ENCODE measurements at places on chromosomes 1 and 21.

DNA sequence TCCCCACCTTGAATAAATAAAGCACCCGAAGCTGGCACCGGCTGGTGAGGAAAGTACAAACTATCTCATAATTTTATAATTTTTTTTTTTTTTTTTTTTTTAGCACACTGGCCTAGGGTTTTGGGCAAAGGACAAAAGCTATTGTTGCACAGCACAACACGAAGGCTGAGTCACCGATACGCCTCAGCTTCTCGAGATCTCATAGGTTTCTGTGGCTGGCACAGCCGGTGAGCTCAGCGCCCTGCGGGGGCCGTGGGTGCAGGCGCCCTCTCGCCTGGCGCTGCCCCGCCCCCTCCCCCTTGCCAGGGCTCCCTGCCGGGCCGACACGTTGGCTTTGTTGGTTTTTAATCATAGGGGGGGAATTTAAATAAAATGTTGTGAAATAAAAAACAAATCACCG is 17.2 kb downstream of the CASZ1 start:
- DNase-seq, result no peak

DNA sequence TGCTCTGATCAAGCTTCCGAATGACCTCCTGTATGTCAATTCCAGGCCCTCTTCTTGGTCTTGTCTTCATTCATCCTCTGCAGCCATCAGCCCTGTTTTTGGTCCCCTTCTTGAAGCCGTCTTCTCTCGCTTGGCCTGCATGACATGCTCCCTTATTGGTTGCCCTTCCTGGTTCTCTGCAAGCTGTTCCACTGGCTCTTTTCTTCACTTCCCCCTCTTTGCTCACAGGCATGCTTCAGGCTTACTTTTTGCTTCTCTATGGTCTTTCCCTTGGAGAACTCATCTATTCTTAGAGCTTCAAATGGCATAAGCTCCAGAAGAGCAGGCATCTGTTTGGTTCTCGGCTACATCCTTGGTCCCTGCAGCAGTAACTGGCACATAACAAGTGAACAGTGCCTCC is 38.8 kb downstream of the PDPN start:
- DNase-seq, result no peak

DNA sequence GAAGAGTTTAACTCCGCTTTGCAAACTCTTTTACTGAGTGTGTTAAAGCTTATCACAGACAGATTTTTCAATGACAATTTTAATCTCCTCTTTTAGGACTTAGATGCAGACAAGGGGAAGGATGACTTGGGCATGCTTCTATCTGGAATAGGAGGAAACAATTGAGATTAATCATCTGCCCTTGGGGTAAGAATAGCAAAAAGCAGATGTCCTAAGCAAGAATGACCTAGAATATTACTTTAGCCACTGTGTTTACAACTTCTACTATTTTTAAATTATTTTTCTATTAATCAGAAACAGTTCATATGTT is 569.0 kb upstream of the ADGRL2 start:
- no peak for DNase-seq

- DNase-seq, result no peak
Measured at GRCh38 chr21:25772686-25773085, 37.9 kb downstream of the GABPA start.

DNA sequence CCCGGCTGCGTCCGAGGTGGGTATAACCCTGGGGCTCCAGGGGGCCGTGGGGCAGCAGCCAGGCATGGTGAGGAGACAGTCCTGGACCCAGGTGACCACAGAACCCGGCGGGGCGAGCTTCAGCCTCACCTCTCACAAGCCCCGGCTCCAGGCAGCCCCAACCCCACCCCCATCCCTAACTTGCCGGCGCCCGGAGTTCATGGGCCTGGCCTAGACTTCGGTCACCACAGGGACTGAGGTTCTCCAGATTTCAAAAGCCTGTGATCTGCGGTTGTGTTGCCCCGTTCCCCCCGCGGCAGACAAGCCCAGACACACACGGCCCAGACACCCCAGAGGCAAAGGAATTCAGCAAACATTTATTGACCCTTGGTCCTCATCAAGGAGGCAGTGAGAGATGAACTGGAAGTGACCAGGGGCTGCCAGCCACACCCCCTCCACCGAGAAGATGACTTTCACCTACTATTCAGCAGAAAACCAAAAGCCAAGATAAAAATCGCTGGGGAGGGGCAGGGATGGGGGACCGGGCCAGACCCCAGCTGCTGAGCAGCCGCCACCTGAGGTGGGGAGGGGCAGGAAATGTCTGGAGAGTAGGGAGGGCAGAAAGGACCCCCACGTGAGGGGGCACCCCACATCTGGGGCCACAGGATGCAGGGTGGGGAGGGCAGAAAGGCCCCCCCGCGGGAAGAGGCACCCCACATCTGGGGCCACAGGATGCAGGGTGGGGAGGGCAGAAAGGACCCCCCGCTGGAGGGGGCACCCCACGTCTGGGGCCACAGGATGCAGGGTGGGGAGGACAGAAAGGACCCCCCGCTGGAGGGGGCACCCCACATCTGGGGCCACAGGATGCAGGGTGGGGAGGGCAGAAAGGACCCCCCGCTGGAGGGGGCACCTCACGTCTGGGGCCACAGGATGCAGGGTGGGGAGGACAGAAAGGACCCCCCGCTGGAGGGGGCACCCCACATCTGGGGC is 3.9 kb downstream of the HES4 start:
- DNase-seq, result peak; percentile 53

DNA sequence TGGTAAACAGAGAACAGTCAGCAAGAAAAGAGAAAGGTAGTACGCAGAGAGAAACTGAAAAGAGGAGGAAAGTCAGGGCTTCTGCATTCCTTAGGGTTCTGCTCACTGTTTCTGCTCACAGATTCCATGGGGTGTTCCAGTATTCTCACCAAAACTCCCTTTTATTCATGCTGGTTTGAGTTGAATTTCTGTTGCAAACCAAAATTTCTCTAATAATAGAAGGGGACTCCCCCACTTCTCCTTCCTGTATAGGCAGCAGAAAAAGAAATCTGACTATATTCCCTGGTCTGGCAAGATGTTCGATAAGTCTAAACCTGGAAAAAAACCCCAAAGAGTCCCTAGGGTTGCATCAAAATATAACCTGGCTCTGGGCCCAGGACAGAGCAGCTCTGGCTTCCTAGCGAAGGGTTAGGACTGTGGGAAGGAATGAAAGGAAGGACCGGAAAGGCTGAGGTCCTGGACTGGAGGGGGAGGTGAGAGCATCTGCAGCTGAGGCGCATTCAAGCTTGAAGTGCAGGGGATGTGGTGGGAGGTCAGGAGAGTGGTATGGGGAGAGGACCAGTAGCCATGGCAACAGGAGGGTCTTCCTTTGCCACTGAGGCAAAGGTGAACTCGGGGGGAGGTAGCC is 18.8 kb upstream of the RGS16 start:
- DNase-seq, result no peak

DNA sequence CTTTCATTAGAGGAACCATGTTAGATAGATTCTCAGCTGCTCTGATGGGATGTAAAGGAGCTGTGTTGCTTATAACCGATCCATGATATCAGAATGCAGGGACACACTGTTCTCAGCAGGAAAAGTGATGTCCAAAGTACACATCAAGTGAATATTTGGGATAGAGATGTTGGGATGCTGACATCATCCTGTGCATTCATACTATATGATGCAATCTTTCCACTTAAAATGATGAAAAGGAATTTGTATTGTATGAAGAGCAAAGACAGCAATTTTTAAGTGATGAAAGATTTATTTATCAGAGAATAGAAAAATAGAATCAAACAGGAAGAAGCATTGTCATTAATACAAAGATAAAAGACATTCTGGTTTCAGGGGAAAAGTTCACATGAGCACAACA is 110.1 kb downstream of the ERG start:
- DNase-seq, result no peak

- DNase-seq, result no peak
Measured at GRCh38 chr1:7454895-7455784, 316.0 kb upstream of the VAMP3 start.

- DNase-seq, result no peak
Measured at GRCh38 chr1:157949074-157949354, 44.4 kb upstream of the KIRREL1 start.

DNA sequence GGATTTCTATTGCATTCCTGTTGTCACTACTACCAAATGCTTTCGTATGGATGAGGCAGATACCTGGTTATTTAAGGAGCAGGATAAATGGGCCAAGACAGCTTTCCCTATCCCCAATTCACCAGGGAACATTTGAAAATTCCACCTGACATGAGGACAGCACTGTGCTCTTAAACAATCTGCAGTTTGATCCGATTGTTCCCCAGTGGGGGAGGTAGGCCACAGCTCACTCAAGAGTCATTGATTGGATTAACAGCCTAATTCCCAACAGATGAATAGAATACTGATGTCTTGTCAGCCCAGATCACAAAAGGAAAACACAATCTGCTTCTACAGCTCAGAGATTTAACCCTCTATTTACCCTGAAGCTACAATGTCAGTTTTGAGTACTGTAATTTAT is 123.9 kb downstream of the LHX4 start:
- peak; percentile 72 for DNase-seq

DNA sequence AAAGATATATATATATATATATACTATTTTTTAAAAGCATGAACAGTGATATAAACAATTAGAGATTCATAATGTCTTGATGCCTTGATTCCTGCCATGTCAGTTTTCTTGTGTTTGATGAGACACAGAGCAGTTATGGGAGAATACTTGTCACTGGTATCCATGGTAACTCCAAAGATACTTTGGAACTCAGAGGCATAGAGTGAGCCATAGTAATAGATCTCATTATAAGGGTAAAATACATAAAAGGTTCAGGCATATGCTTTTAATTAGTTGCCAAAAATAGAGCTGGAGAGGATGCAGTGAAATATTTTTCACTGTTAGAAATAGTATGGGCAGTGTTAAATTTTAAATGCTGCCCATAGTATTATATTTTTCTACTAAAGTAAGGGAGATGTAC is 134.1 kb downstream of the SYT14 start:
- DNase-seq, result no peak

DNA sequence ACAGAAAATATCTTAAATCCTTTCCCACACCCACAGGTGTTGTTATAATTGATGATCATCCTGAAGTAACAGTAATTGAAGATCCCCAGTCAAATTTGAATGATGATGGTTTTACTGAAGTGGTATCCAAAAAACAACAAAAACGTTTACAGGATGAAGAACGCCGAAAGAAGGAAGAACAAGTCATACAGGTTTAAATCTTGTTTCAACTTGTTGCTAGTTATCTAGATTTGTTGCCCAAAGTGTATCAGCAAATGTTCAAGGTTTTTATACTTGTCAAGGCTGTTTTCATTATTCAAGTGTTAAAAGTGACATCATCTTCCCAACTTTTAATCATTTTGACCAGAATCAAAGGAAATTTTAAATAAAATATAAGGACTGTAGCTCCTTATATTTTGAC is 64.7 kb downstream of the PRRC2C start:
- no peak for DNase-seq

DNA sequence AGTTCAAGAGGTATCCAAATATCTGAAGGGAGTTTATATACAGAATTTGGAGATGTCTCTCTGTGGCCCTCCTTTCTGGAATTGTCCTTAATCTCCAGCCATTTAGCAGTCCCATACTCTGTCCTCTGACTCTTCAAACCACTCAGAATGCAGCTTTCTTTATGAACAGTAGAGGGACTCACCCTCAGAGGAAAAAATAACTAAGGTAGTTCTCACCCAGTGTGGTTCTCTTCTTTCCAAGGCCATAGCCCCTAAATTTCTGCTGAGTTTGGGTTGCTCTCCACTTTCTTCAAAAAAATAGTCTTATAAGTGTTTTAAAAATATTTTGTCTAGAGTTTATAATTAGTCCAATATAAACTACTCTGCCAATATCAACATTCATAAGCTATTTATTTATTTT is 369.7 kb downstream of the MATN1 start:
- DNase-seq, result peak; percentile 13

DNA sequence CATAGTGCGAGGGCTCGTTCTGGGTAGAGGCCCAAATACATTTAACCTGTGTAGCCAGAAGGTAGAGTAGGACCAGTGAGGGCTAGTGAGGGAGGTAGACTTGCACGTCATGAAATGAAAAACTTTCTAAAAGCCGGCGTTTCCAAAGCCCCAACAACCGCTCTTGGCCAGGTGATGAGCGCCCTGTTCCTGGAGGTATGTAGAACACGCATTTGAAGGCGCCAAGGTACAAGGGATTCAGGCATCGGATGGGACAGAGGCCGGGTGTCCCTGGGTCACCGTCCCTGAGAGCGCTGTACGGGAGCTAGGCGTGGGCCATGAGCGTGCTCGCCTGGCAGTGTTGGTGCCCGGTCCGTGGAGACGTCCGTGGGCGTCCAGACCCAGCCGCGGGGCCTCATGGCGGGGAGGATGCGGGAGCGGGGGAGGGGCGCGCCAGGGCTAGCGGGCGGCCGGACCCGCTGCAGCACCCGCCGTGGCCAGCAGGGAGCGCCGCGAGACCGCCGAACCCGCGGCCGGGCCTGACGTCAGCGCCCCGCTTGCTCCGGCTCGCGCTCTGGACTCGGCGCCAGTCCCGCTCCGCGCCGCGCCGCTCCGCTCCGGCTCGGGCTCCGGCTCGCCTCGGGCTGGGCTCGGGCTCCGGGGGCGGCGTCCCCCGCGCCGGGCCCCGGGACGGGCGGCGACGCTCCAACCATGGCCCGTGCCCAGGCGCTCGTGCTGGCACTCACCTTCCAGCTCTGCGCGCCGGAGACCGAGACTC is at the start of gene PTPRU:
PTPRU (plus strand) TSS at position 568 of the 757 bp plus-strand sequence; CDS start at position 691, 123 bp downstream.
- peak; percentile 93 for DNase-seq

- DNase-seq, result no peak
Measured at GRCh38 chr1:227472772-227473171, 90.6 kb upstream of the ZNF678 start.

DNA sequence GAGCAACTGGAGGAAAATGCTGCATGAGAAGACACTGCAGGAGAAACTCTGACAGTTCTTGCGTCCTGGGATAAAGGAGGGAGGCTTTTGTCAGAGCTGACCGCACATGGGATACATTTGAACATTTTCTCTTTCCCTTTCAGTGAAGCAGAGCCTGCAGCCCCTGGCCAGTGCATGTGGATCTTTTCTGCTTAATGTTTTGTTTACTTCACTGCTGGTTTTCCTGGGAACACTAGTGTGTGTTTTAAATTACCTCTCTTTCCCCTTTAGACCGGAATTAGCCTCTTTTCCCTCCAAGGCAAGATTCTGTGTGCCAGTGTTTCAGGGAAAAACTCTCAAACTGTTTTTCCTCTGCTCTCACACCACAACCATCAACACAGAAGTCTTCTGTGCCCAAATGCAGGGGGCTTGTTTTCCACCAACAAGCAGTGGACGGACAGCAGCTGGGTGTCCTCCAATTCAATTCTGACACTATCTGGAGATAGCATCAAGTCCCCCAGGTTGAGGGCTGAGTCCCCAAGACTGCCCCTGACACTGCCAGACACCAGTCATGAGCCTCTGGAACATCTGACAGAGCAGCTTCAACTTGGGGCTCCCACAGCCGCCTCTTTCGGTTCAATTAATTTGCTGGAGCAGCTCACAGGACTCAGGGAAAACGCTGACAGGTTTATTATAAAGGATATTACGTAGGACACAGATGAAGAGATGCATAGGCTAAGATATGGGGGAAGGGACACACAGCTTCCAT is 136.2 kb downstream of the RHOU start:
- DNase-seq, result no peak

GRCh38 chr1:156643049-156643777 is 1.3 kb downstream of the BCAN start:
- DNase-seq, result no peak

- DNase-seq, result no peak
Measured at GRCh38 chr1:66366634-66367033, 167.3 kb upstream of the SGIP1 start.

GRCh38 chr1:56509713-56510641 is 69.4 kb downstream of the PLPP3 start:
- no peak for DNase-seq

GRCh38 chr1:31429583-31429982 is 16.6 kb downstream of the SERINC2 start:
- DNase-seq, result no peak

- DNase-seq, result no peak
Measured at GRCh38 chr1:12486401-12487005, 131.5 kb downstream of the DHRS3 start.
